ENCODE measurements at places on chromosomes 12 and 14.
A peak's percentile ranks its signal among the peaks of the same experiment; 100 is the strongest.

GRCh38 chr14:52052288-52052943 is 16.4 kb downstream of the NID2 start:
- DNase-seq, result no peak

DNA sequence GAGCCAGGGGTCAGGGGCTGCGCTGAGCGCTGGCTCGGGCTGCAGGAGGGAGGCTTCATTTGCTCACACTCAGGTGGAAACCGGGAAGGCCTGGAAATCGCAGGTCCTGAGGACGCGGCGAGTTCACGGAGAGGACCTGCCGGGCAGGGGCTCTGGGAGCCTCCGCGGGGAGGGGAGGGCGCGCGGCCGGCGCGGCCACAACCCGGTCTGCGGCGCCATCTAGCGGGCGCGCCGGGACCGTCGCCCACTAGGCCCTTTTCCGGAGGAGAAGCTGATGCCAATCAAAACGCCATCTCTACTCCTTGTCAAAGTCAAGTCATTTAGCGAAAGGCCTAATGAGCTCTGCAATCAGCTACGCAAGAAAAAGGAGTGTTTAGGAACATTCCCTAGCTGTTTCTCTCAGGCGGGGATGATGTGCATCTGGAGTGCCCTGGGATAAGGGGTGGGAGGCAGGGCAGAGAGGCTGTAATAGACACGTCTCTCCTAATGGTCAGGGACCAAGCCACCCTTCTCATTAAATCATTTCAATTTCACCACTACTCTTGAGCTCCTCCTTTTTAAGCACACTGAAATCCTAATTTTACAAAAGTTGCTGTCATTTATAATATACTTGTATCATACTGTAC is 885.8 kb upstream of the TMEM132C start:
- DNase-seq, result peak; percentile 29

- DNase-seq, result no peak
Measured at GRCh38 chr12:66013224-66013623, 117.3 kb downstream of the LLPH start.

GRCh38 chr12:15336768-15337553 is 14.7 kb downstream of the PTPRO start:
- DNase-seq, result peak; percentile 76

DNA sequence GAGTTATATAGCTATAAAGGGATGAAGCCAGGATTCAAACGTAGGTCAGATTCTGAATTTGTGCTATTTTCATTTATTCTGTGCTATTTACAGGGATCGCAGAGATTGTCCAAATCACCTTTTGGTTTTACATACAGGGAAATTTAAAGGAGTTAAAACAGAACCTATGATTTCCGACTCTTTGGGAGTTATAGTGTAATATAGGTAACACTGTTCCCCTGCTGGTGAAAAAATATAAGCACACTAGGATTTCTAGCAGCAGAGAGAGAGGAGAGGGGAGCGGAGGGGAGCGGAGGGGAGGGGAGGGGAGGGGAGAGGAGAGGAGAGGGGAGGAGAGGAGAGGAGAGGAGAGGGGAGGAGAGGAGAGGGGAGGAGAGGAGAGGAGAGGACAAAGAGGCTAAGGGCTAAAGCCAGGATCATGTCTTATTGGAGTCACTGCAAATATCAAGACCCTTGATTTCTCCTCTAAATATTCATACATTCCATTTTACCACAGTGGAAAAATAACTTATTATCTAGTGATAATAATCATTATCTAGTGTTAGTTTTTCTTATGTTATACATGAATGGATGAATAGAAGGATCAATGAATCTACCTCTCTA is 46.2 kb upstream of the KCNH5 start:
- no peak for DNase-seq

DNA sequence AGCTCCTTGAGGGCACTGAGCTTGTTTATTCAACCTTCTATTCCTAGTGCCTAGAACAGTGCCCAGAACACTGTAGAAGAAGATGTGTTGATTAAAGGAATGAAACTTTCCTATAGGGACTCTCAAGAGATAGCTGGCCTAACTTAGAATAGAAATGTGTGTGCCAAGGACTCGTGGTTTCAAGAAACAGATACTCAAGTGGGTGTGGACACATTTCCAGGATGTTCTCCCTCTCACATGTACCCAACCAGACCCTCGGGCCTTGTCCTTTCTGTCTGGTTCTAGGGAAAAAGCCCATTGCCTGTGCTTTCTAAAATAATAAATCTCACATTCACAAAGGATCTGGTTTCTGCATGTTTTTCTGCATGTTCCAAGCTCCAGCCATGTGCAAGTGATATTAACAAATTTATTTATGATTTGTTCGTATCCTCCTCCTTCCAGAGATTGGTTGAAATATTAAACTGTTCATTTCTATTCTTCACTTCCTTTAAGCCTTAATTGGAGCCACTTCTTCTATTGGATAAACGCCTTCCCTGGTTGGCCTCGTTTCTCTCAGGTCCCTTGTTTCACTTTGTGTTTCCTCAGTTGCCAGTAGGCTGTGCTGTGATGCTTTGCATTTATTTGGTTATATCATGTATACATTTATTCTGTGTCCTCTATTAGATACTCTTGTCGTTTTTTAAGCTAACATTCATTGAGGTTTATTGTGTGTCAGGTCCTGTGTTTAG is 89.8 kb downstream of the CRADD start:
- DNase-seq, result peak; percentile 47

DNA sequence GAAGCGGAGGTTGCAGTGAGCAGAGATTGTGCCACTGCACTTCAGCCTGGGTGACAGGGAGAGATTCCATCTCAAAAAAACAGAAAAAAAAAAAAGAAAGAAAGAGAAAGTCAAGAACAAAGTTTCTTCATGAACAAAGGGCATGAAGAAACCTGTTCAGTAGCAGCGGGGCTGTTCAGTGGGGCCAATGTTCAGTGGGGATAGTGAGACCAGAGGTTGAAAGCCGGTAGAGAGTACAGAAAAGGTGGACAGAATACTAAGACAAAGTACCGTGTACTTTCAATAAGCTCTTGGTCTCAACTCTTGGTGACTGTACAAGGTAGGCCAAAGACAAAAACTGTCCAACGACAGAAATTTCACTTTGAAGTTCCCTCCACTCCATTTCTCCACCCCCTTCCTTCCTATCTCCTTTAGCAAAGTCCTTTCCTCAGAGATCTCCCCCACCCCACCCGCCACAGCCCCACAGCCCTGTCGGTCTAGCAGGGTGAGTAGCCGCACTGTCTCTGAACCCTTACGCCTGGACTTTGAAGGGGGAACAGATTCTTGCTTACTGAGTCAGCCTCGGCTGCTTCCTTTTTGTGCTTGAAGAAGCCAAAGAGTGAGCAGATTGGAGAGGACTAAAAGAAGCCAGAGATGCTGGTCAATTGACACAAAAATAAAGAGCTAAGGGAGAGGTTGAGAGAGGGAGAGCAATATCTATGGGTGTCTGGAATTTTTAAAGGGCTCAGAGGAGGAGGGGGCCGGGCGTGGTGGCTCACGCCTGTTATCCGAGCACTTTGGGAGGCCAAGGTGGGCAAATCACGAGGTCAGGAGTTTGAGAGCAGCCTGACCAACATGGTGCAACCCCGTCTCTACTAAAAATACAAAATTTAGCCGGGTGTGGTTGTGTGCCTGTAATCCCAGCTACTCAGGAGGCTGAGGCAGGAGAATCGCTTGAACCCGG is 44.2 kb upstream of the FOS start:
- DNase-seq, result no peak

GRCh38 chr12:124919521-124920352 is 5.3 kb upstream of the UBC start:
- peak; percentile 93 for DNase-seq

- peak; percentile 4 for DNase-seq
Measured at GRCh38 chr14:90658541-90658967, 157.7 kb downstream of the TTC7B start.

DNA sequence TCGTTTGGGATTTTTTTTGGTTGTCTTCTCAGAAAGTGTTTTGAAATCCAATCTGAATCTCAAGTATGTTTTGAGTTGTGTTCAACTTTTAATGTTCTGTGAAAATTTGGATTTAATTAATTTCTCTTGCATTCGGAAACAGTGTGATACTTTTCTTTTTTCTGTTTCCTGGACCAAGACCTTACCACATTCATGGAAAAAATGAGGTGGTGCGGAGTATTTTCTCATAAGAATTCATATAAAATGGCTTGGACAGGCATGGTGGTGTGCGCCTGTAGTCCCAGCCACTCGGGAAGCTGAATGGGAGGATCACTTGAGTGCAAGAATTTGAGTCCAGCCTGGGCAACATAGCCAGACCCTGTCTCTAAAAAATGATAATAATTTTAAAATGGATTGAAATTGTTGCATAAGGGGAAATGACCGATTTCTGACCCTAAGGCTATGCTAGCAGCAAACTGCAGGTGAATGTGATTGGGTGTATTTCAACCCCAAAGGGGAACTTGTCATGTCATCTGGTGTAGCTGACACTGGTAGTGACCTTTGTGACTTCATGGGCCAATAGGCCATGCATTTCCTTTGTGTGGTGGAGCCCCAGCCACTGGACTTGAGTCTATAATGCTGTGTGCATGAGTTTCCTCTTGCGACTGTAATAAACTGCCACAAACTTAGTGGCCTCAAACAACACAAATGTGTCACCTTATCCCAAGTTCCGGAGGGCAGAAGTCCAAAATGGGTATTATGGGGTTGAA is 123.5 kb upstream of the RFLNA start:
- DNase-seq, result no peak

- DNase-seq, result no peak
Measured at GRCh38 chr12:16407346-16407745, 59.9 kb downstream of the MGST1 start.

DNA sequence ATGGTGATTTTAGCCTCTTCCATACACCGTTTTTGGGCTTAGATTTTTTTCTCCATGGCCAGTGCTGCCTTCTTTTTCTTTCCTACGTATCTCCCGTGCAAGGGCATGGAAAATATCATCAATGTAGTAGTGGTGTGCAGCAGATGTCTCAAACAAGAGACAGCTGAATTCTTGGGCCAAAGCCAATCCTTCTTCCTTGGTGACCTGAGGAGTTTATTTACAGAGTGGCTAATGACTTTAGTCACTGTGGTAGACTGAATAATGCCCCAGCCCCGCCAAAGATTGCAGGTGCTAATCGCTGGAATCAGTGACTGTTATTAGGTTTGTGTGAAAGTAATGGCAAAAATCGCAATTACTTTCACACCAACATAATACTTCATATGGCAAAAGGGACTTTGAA is 235.5 kb upstream of the NOS1 start:
- no peak for DNase-seq

DNA sequence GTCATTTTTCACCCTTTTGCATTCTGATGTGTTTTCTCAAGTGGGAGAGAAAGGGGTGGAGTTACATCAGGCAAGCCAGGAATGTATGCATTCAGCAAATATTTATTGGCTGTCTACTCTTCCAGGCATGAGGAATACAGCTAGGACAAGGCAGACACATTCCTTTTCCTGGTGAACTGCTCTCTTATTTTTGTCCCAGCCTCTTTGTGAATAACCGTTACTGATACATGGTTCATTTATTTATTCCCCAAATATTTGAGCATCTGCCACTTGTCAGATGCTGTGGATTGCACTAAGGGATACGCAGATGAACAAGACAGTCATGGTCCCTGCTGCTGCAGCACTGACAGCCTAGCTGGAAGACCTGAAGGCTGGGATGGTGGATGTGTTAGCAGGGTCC is 6.1 kb downstream of the PELI2 start:
- DNase-seq, result no peak

GRCh38 chr12:62259631-62259992 is 592 bp upstream of the USP15 start:
- DNase-seq, result no peak

DNA sequence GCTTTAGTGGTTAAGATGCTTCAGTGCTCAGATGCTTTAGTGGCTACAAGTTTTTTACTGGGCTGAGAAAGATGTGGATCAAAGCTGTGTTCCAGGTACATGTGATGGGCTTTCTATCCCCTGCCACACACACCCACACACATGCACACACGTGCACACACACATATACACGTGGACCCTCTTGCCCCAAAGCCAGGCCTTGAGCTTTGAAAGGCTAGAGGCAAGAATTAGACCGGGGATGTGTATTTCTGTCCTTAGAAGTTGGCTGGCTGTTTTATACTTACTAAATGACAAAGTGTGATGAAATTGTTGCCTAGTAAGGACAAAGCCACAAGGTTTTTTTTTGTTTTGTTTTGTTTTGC is 376.5 kb downstream of the C12orf75 start:
- DNase-seq, result no peak

DNA sequence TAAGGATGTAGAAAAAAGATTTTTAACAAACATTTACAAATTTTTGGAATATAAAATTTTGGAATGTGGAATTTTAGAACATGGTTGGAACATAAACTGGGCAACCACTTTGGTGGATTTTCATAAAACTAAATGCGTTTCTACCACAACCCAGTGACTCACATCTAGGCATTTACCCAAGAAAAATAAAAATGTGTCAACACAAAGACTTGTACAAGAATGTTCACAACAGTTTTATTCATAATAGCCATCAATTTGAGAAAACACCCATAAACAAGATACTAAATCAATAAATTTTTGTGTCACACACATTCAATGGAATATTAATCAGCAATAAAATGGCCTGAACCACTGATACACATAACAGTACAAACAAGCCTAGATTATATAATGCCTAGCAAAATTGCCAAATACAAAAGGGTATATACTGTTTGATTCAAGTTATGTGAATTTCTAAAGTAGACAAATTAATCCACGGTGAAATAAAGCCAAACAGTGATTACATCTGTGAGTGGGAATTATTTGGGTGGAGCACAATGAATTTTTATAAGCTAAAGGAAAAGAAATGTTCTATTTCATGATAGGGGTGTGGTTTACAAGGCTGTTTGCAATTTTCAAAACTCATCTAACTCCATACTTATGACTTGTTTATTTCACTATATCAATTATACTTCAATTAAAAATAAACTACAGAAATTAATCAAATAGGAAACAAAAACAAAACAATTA is 415.2 kb upstream of the OR4E1 start:
- DNase-seq, result no peak

DNA sequence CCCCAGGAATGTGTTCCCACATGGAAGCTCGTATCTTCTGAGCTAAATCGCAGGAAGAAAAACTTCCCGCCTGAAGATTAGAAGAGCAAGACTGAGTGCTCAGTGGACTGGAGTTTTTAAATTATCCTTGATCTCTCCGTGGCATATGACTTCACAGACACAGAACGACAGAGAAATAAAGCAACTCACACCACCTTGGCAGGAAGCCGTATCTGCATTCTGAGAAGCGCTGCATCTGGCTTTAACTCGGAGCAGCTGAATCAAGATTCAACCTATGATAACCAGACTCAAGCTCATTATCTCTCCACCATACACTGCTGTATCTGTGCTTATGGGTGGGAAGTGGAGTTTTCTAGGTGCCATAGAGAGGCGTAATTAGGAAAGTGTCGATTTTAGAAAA is 1482.7 kb downstream of the AACS start:
- no peak for DNase-seq

GRCh38 chr12:94596596-94596995 is 53.8 kb downstream of the TMCC3 start:
- DNase-seq, result no peak

DNA sequence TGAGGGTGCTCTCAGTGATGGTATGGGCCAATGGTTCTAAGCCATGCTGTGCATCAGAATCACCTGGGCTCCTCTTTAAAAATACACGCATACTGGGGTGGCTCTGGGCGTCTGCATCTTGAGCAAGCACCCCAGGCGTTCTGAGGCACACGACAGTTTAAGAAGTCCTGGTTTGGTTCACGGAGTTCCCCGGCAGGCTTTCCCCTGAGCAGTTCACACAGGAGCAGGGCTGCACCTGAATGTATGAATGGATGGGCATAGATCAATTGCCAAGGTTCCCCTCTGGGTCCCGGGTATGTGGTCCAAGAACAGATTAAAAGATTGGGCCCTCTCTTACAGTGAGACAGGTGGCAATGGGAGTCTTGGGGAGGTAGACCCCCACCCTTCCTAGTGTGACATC is 395.3 kb downstream of the DPF3 start:
- no peak for DNase-seq

Measured in RKO (cell line).